Stimulated activated CD4-positive, alpha-beta T cell treated with anti-CD3 and anti-CD28 coated beads, Interleukin-15, amount 100 ng/mL, for 1 hour (primary cell): ENCODE measurements at places on chromosomes 1 and 21.

DNA sequence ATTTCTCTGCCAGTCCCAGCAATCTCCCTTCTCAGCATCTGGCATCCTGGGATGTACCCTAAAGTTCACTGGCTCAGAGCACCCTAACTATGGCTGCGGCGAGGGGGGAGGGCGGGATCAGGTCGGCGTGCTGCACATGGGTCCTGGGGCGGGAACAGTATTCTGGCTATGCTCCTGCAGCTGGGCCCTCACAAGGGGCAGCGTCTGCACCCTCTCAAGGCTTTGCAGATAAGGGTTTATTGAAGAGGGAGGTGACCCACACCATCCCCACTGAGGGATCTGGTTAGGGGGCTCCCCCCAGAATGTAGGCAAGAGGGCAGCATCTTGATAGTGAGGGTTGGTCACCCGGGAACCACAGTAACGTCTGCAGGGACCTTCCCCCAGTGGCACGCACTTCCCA is 44.9 kb upstream of the PCBP3 start:
- no peak for DNase-seq

- no peak for DNase-seq
Observed at GRCh38 chr1:177142791-177143271, 21.7 kb downstream of the ASTN1 start.

DNA sequence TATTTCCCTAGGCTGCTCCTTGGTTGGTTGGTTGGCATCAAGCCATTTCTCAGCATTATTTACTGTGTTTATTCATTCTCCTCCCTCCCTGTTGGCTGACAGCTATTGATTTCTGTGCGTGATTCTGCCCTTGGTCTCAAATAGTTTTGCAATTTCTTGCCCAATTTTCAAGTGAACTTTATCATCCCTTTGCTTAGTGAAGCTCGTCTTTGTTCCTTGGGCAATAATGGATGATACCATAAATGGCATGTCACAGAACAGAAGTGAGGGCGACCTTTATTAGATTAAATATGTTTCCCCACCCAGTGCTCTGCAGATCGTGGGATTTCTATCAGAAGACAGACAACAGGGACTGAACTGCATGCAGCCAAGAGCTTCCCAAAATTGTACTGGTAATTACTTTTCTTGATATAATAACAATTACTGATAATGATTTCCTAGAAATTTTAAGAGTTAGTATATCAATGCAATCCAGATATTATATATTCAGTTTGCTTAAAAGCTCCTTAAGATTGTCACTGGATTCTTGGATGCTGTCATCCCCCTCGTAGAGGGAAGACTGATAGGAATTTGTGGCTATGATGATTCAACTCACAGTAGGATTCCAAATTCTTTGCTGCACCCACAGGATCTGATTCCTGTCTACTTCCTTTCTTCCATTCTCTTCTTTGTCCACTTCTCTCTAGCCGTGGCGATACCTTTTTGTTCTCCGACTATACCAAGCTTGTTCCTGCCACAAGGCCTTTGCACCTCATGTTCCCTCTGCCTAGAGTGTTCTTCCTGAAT is 122.1 kb upstream of the KAZN start:
- DNase-seq, result no peak

GRCh38 chr1:81801651-81802456 is 1.1 kb downstream of the ADGRL2 start:
- no peak for DNase-seq
